ENCODE measurements at places on chromosomes 12 and 14.

GRCh38 chr14:76778546-76779215, 17.4 kb downstream of the VASH1 start:
- no peak for DNase-seq

- no peak for DNase-seq
Observed at GRCh38 chr12:51254536-51254935, 15.7 kb downstream of the SMAGP start.

DNA sequence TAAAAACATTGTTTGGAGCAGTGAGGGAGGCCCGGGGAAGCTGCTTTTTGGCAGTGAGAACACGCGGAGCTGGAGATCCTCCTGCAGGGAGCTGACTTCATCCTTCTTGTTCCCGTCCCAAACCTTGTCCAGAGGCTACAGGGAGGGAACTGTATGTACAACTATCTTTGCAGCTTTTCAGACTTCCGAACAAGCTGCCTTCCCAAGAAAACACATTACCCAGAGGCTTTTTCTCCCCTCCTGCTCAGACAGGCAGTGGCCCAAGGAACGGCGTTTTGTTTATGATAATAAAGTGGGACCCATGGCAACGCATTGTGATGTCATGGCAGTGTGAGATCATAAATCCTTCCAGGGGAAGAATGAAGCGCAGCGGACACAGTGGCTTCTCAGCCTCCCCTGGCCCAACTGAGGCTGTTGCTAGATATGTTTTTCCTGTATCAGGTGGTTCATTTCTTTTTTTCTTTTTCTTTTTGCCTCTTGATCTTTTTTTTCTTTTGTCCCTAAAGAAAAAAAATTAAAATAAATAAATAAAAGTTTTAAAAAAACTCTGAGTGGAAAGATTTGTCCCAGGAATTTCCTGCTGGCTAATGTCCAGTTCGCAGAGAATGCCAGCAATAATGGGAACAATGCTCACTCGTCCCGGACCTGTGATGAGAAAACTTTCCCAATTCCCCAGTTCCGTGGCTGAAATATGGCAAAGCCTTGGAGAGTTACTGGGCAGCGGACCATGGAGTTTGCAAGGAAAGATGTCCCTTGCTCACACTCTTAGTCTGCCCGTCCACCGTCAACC, 103.4 kb upstream of the MAP1LC3B2 start:
- DNase-seq, result no peak

- no peak for DNase-seq
Observed at GRCh38 chr12:93884794-93885460, 207.8 kb downstream of the CRADD start.

GRCh38 chr12:60630796-60631195, 1035.0 kb downstream of the SLC16A7 start:
- no peak for DNase-seq

DNA sequence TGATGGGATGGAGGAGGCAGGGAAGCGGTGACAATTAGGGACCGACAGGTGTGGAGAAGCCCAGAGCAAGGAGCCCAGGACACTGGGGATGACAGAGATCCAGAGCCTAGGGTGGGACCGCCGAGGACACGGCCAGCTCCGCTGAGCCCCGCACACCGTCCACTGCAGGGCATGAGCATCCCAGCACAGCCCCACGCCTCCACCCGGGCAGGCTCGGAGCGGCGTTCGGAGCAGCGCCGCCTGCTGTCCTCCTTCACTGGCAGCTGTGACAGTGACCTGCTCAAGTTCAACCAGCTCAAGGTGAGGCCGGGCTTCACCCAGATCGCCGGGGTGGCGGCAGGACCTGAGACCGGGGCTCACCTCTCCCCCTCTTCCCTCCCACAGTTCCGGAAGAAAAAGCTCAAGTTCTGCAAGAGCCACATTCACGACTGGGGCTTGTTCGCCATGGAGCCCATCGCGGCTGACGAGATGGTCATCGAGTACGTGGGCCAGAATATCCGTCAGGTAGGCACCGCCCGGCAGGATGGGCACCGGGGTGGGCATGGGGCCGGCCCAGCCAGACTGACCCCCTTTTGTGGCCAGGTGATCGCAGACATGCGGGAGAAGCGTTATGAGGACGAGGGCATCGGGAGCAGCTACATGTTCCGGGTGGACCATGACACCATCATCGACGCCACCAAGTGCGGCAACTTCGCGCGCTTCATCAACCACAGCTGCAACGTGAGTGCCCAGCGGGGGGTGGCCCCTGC, 23.7 kb downstream of the SETD1B start:
- DNase-seq, result no peak

DNA sequence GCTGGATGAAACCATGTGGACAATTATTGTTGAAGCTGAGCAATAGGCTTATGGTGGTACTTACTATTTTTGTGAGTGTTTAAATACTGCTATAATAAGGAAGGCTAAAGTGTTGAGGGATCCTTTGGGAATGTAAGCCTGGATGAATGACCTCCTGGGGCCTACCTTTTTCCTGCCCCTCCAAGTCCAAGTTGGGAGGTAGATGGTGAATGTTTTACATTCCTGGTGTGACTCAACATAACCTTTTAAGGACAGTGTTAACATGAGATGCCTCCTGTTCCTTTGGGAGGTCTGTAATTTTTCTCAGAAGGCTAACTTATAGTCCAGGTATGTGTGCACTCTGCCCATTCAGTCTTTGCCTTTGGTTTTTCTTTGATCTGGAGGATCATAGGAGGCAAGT, 315.9 kb downstream of the NRXN3 start:
- no peak for DNase-seq

DNA sequence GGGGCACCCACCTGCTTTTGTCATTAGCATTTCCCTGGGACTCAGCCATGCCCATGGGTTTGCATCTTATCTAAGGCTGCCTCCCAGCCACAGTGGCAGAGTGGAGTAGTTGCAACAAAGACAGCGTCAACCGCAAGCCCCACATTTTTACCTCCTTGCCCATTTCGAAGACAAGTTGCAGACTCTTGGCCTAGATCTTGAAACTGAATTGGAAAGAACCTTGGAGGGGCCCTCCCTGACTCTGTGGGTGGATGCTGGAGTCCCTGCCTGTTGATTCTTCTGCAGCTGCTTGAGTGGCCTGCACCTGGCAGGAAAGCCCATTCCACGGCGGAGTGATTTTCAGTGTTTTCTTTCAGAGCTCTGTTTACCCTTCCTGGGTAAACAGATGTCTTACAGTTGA, 309.0 kb downstream of the VRK1 start:
- no peak for DNase-seq

DNA sequence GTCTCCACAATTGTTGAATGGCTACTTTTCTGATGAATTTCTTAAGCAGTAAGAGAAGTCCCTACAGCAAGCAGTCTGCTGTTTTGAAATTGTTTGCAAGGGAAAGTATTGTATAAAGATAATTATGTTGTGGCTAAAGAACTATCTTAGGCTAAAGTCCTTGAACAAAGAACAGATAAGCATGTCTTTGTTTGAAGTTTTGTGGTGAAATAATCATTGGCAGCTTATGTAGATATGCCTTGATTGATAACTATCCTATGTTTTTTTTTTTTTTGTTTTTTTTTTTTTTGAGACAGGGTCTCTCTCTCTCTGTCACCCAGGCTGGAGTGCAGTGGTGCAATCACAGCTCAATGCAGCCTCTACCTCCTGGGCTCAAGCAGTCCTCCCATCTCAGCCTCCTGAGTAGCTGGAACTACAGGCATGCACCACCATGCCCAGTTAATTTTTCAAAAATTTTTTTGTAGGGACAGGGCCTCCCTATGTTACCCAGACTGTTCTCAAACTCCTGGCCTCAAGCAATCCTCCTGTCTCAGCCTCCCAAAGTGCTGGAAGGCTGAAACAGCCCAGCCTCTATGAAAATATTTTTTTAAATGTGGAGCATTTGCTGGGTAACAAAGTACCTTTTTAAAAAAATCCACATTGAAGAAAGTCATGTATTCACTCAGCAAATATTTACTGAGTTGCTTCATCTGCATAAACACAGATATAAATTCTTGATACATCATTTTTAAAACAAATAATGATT, 80.8 kb downstream of the LLPH start:
- no peak for DNase-seq

DNA sequence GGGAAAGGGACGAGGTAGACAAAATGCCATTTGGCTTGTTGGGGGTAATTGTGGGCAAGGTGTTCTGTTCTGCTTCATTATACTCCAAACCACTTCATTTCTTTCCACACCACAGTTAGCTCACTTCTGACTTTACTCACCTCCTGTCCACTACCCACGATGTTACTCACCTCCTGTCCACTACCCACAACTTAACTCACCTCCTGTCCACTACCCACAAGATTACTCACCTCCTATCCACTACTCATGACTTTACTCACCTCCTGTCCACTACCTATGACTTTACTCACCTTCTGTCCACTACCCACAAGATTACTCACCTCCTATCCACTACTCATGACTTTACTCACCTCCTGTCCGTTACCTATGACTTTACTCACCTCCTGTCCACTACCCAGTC, 10.1 kb upstream of the TWF1 start:
- no peak for DNase-seq

DNA sequence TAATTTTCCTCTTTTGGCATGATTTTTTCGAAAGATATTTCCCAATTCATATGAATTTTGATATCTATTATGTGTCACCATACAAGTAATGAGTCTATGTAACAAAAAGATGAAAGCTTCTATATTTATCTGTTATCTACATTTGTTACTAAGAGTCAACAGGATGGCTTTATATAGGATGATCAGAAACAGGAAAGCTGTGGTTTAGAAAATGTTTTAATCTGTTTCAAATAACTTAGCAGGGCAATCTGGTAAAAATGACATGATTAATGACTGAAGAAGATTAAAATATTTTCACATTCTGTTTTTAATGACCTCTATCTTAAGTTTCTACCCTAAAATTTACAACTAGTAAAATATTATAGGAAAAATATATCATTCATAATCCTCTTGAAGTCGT, 105.8 kb downstream of the MSRB3 start:
- no peak for DNase-seq

DNA sequence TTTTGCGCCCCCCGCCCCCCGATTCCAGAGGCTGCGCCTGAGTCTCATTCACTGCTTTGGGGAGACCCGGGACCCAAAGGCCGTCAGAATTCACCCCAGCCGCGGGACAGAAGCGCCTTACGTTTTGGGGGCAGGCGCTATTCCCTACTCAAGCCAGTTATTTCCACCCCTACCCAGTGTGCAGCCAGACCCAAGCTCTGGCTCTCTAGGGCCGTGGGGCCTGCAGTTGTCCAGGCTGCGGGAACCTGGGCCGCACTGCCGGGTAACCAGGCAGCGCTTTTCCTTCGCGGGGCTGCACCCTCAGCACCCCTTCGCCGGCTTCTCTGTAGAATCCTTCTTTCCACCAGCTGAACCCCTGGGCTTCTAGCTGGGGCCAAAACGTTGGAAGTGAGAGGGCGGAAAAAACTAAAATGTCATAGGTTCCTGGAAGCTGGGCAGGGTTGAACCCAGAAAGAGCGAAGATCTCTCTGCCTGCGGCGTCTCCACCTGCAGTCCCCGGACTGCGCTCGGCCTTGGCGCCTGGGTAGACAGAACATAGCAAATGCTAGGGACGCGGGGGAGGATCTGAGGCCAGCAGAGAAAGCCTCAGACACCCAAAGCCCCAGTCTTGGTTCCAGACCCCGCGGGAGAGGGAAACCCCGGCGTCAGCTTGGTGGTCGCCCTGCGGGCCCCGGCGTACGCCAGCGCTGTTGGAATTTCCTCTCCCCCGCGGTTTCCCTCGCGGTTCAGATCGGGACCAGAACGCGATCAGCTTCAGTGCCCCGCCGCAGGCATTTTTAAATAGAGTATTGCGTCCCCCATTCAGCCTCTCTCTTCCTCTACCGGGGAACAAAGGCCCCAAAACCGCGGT, 18.3 kb downstream of the TBX3 start:
- DNase-seq, result no peak

- DNase-seq, result peak; percentile 30
Observed at GRCh38 chr14:50812856-50813543, 18.0 kb downstream of the NIN start.

GRCh38 chr14:75542588-75543091, 20.4 kb downstream of the BATF start:
- peak; percentile 91 for DNase-seq

DNA sequence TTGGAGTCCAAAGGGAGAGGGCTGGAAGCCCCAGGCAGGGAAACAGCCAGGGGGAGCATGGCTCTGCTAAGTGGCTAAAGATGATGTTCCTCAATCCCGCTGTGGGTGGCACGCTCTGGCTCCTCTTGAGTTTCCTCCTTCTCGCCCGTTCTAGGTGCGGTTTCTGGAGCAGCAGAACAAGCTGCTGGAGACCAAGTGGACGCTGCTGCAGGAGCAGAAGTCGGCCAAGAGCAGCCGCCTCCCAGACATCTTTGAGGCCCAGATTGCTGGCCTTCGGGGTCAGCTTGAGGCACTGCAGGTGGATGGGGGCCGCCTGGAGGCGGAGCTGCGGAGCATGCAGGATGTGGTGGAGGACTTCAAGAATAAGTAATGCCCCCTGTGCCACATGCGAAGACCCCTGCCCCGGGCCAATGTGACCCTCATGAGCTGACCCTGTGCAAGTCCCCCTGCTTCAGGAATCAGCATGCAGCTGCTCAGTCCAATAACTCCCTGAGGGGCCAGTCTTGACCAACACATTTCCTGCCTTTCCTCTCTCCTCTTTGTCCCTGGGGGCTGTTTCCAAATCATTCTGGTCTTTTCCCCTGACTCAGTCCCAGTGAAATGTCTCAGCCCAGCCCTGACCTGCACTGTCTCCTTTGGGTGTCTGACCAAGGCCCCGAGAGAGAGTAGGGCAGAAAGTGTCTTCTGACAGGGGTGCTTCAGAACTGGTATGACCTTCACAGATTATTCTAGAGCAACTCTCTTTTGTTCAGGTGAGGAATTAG, 2.1 kb downstream of the KRT7 start:
- DNase-seq, result no peak

DNA sequence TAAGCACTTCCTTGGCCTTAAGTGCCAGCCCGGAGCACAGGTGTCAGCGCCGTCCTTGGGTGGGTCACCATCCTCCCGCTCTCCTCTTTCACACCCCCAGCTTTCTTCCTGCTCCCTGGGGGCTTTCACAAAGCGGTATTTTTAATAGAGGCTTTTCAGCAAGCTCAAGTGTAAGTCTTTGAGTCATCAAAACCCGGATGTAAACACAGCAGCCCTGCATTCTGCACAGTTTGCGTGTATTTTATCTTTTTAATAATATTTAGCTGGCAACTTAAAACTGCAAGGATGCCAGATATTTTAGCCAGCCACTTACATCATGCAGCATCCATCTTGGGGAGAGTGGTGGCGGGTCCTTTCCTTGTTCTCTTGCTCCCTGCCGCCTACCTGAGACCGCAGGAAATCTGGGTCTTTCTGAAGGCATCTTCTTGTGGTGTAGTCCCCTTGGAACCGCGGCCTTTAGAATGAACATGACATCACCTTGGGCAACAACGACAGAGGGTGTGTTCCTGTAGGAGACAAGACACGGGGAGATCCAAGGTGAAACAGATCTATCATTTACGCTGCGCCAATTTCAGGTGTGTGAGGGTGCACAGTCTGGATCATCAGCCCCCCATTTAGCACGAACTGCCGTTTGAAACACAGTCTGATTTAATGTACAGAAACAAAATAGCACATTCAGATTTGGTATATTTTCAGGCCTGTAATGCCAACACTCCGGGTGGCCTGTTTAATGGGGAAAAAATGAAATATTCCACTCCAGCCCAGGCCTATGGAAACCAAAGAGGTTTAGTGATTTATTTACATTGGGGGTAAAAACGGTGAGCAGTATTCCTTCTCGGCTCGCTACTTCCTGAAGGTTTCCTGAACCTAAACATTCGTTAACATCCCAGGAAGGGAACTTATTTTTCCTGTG, 12.5 kb upstream of the IRF2BPL start:
- peak; percentile 64 for DNase-seq

GRCh38 chr12:45666816-45667215, 62.7 kb upstream of the ARID2 start:
- DNase-seq, result no peak

- no peak for DNase-seq
Observed at GRCh38 chr14:50935126-50936015, 8.9 kb downstream of the PYGL start.

Measured in stimulated activated CD4-positive, alpha-beta T cell treated with anti-CD3 and anti-CD28 coated beads, Interleukin-15, amount 100 ng/mL, for 24 hours (primary cell).